ENCODE measurements at places on chromosomes 5 and 9.

DNA sequence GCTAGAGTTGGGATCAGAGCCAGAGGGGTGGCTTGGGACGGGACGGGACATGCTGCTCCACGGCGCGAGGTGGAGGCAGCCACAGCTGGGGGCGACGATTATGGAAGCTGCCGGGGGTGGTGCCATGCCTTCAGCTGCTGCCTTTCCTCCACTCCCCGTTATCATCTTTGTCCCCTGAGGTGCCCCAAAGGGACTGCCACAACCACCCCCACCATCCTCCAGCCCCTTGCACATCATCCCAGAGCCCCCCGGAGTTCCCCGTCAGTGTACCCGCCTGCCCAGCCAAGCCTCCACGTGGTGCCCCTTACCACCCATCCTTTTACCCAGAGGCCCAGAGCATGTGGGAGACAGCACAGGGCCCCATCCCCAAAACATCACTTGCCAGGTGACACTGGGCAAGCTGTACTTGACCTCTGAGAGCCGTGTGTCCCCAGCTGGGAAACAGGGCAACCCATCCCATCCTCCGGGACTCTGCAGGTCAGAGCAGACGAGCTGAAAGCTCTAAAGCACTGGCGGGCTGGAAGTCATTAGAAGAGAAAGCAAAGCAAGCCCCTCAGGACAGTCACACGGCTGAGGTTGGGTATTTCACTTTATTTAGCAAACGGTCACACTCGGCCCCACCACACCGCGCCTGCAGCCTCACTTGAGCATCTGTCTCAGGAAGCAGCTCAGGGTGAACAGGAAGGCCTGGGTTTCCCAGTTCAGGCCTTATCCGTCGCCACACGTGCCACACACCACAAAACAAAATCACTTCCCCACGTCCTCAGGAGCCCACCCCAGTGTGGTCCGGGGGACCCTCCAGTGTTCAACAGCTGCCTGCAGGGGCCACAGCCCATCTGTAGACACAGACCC, 19.5 kb upstream of the MXD3 start:
- no peak for DNase-seq
- no peak overlapping the region for H3K4me3 ChIP-seq
- no peaks in the 10 kb centered on the region for H3K4me1 ChIP-seq
- H3K27me3 ChIP-seq = no peaks in the 10 kb centered on the region
- peaks cover 78% of the 10 kb centered on the region for H3K36me3 ChIP-seq

DNA sequence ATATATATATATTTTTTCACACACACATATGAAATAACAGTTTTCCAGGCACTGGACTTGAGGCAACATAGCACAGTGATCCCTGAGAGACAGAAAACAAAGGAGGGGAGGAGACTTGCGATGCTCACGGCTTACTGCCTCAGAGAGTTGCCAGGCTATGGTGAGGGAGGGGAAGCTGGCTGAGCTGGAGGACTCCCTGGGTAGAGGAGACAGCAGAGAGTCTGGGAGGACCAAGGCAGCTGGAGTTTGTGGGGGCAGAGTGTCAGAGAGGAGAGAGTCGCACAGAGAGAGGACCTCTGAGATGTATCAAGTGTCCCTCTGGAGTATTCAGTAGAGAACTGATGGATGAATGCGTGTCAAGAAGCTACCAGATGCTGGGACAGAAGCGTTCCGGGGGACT, 23.1 kb upstream of the QSOX2 start:
- H3K36me3 ChIP-seq = no peaks in the 10 kb centered on the region
- H3K27ac ChIP-seq = no peak overlapping the region
- no peaks in the 10 kb centered on the region for H3K27me3 ChIP-seq

DNA sequence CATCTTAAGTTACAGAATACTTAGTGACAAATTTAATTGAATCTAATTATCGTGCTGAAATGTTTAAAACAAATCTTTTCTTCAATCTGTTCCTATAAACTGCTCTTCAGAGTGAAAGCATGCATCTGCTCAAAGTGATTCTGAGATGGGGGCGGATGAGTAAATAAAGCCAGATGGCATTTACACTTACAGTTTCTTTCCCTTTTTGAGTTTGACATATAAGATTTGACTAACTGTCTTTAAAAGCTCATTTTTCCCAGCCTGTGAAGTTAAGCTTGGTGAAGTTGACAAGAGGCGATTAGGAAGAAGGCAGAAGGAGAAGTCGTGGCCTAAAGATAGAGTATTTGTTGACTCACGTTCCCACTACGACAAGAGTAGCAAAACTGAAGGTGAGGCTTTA, 137.4 kb downstream of the LPAR1 start:
- H3K4me1 ChIP-seq = no peaks in the 10 kb centered on the region
- DNase-seq = peak; percentile 43
- H3K27ac ChIP-seq = peak overlapping the region; percentile 22
- no peak overlapping the region for H3K4me3 ChIP-seq
- no peaks in the 10 kb centered on the region for H3K36me3 ChIP-seq

GRCh38 chr5:172600571-172600970, 40.5 kb upstream of the NEURL1B start:
- H3K4me3 ChIP-seq = no peak overlapping the region
- H3K4me1 ChIP-seq = peaks cover 34% of the 10 kb centered on the region
- no peak overlapping the region for H3K27ac ChIP-seq
- no peaks in the 10 kb centered on the region for H3K36me3 ChIP-seq

- no peaks in the 10 kb centered on the region for H3K4me1 ChIP-seq
- DNase-seq = no peak
- no peaks in the 10 kb centered on the region for H3K36me3 ChIP-seq
- H3K4me3 ChIP-seq = no peak overlapping the region
- no peak overlapping the region for H3K27ac ChIP-seq
- no peaks in the 10 kb centered on the region for H3K27me3 ChIP-seq
Measured at GRCh38 chr9:5608298-5609225, 20.3 kb upstream of the RIC1 start.

- H3K27me3 ChIP-seq = no peaks in the 10 kb centered on the region
- peaks cover 35% of the 10 kb centered on the region for H3K36me3 ChIP-seq
- H3K4me1 ChIP-seq = no peaks in the 10 kb centered on the region
- H3K4me3 ChIP-seq = no peak overlapping the region
- H3K27ac ChIP-seq = no peak overlapping the region
Measured at GRCh38 chr5:150710165-150710564, 9.3 kb upstream of the RBM22 start.

GRCh38 chr5:149916334-149917072, 28.1 kb downstream of the PDE6A start:
- H3K4me3 ChIP-seq = no peak overlapping the region
- H3K36me3 ChIP-seq = no peaks in the 10 kb centered on the region
- DNase-seq = no peak
- no peaks in the 10 kb centered on the region for H3K4me1 ChIP-seq

- H3K4me3 ChIP-seq = no peak overlapping the region
- no peaks in the 10 kb centered on the region for H3K36me3 ChIP-seq
- H3K27ac ChIP-seq = no peak overlapping the region
- no peak for DNase-seq
Measured at GRCh38 chr9:21598749-21599148, 116.6 kb upstream of the IFNE start.

GRCh38 chr9:125521462-125522327, 185.3 kb downstream of the MAPKAP1 start:
- no peak overlapping the region for H3K4me3 ChIP-seq
- no peak overlapping the region for H3K27ac ChIP-seq
- H3K36me3 ChIP-seq = no peaks in the 10 kb centered on the region
- H3K4me1 ChIP-seq = peaks cover 14% of the 10 kb centered on the region

GRCh38 chr5:157994906-157995519, 136.1 kb upstream of the CLINT1 start:
- H3K4me3 ChIP-seq = no peak overlapping the region
- H3K27ac ChIP-seq = no peak overlapping the region
- no peaks in the 10 kb centered on the region for H3K27me3 ChIP-seq
- no peaks in the 10 kb centered on the region for H3K36me3 ChIP-seq
- no peak for DNase-seq
